Chondrocyte (in vitro differentiated cells): ENCODE measurements at places on chromosomes 12 and 14. TPM values are rescaled to one million over a fixed set of nuclear protein-coding genes. Genes with fewer than 3 reads are reported as not detected.

- no peak overlapping the region for H3K27ac ChIP-seq
- H3K4me3 ChIP-seq, result no peak overlapping the region
- peaks cover 2% of the 10 kb centered on the region for H3K36me3 ChIP-seq
- no peaks in the 10 kb centered on the region for H3K4me1 ChIP-seq
- no peak for DNase-seq
- peaks cover 17% of the 10 kb centered on the region for H3K27me3 ChIP-seq
Observed at GRCh38 chr12:102681747-102682146, 201.4 kb upstream of the IGF1 start.

- H3K36me3 ChIP-seq, result no peaks in the 10 kb centered on the region
- H3K4me3 ChIP-seq, result no peak overlapping the region
- H3K4me1 ChIP-seq, result peaks cover 24% of the 10 kb centered on the region
- no peak for DNase-seq
Observed at GRCh38 chr14:96576937-96577336, 74.8 kb downstream of the PAPOLA start.

DNA sequence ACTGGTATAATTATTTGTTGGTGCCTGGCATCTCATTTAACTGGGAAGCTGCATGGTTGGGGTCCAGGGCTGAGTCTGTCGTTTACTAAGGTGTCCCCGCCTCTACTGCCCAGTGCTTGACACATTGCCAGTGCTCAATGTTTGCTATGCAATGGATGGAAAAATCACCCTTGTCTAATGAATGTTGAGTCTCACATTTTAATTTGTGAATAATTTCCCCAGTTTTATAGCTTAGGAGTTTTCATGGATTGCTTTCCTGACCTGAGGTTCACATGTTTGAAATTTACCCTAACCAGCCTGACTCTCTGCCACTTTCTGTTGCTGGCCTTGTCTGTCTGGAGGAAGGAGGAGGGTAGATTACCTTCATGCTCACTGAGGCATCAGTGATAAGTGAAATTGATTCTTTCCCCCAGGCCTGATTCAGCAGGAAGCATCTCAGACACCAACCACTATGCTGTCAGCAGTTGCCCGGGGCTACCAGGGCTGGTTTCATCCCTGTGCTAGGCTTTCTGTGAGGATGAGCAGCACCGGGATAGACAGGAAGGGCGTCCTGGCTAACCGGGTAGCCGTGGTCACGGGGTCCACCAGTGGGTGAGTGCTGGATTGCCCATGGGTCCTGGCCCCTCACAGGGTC is 2.4 kb downstream of the DHRS2 start:
- no peak overlapping the region for H3K27ac ChIP-seq
- no peaks in the 10 kb centered on the region for H3K4me1 ChIP-seq
- H3K36me3 ChIP-seq, result no peaks in the 10 kb centered on the region
- H3K27me3 ChIP-seq, result peaks cover 8% of the 10 kb centered on the region

DNA sequence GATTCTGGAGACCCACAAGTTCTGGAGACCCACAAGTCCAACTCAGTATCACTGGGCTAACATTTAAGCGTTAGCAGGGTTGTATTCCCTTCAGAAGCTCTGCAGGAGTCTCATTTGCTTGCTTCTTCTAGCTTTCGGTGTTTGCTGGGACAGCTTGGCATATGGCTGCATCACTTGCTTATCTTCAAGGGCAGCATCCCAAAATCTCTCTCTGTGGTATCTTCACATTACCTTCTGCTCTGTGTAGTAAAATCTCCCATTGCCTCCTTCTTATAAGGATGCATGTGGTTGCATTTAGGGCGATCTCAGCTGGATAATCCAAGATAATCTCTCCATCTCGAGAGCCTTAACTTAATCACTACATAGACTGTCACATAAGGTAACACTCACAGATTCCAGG is 7.3 kb upstream of the CNTN1 start:
- peaks cover 33% of the 10 kb centered on the region for H3K27me3 ChIP-seq
- H3K27ac ChIP-seq, result no peak overlapping the region
- no peaks in the 10 kb centered on the region for H3K4me1 ChIP-seq
- no peak for DNase-seq
- no peak overlapping the region for H3K4me3 ChIP-seq
- no peaks in the 10 kb centered on the region for H3K36me3 ChIP-seq

The SPTB gene
- 1.5 to 7.2 TPM (median 6.6 TPM) in 3 replicates for total RNA-seq

The TAS2R20 gene
- 0.49 to 2.6 TPM (median 0.82 TPM) in 3 replicates for total RNA-seq

DNA sequence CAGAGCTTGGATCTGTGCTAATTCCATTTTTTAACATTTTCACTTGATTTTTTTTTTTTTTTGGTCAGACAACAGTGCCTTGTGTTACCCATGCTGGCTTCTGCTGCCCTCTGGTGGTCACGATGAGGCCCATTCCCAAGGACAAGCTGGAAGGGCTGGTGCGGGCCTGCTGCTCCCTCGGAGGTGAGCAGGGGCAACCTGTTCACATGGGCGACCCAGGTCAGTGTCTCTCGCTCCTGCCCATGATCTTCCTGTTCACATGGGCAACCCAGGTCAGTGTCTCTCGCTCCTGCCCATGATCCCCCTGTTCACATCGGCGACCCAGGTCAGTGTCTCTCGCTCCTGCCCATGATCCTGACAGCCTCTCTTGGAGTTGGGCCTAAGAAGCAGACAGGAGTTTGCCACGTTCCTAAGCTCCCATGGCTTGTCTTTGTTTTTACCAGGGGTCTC is 59.4 kb downstream of the DGLUCY start:
- no peak overlapping the region for H3K27ac ChIP-seq
- H3K36me3 ChIP-seq, result no peaks in the 10 kb centered on the region
- DNase-seq, result no peak
- peaks cover 3% of the 10 kb centered on the region for H3K4me1 ChIP-seq
- H3K4me3 ChIP-seq, result no peak overlapping the region
- H3K27me3 ChIP-seq, result no peaks in the 10 kb centered on the region

The SPATS2 gene
- total RNA-seq, result 24.1 to 26.2 TPM (median 24.2 TPM) in 3 replicates

- no peak overlapping the region for H3K4me3 ChIP-seq
- H3K27me3 ChIP-seq, result peaks cover 4% of the 10 kb centered on the region
- H3K36me3 ChIP-seq, result no peaks in the 10 kb centered on the region
- H3K27ac ChIP-seq, result no peak overlapping the region
- no peak for DNase-seq
Observed at GRCh38 chr12:118606690-118607089, 230.3 kb downstream of the SUDS3 start.

GRCh38 chr12:76927170-76927784 is 48.5 kb upstream of the CSRP2 start:
- H3K27me3 ChIP-seq, result peaks cover 8% of the 10 kb centered on the region
- H3K27ac ChIP-seq, result no peak overlapping the region
- no peaks in the 10 kb centered on the region for H3K36me3 ChIP-seq

DNA sequence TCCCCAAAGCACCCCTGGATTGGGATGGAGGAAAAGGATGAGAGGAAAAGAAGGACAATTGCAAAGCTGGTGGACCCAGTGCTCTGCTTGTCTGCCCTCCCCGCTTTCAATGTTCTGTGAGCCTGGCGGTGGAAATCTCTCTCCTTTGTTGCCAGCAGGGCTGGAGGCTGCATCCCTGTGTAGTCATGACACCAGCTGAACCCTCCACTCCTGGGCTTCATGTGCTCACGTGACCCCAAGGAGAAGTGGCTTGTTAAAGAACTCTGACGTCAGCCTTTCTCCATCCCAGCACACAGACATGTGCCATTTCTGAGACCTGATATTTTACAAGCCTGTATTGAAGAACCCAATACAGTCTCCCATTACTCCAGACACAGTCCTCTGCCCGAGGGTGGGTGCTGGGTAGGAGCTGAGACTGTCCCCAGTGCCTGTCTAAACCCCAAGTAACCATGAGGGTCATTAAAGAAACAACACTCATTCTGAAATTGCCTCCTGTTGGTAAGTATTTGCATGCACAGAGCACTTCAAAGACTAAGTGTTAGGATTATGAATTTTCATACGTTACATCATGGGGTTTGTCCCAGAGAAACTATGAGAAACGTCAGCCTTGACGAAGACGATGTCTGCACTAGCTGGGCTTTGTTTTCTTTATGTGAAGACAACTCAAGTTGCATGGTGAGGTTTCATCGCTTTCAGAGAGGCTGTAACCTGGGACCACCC is 21.7 kb downstream of the GALNT16 start:
- H3K27me3 ChIP-seq, result no peaks in the 10 kb centered on the region
- no peak overlapping the region for H3K4me3 ChIP-seq
- no peaks in the 10 kb centered on the region for H3K4me1 ChIP-seq

The TMEM253 gene
- total RNA-seq, result 1.1 to 1.6 TPM (median 1.2 TPM) in 3 replicates

DNA sequence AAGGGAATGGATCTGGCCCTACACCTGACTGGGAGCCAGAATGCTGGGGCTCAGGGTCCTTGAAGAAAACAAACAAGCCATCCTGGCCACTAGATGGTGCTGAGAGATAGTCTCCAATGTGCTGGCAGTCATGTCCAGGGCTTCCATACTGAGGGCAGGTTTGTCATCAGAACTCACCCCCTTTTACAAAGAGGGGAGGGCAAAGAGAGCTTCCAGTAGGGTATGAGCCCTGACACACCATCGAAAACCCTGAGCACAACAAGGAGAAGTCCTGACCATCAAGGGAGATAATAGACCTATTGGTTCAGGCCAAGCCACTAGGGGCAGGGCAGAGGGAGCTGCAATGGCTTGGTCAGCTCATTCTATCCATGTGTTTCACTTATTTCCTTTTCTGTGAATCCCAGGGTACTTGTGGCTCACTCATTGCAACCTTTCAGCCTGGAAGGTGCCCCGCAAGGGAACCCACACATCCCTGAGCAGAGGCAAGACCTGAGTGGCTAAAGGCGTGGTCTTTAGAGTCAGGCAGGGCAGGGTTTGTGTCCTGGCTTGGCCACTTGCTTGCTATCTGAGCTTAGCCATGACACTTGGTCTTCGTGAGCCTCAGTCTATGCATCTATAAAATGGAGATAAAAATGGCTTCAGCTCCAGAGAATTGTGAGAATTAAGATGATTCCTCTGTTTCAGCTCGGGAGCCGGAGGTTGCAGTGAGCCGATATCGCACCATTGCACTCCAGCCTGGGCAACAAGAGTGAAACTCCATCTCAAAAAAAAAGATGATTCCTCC is 6.2 kb upstream of the PLEKHH1 start:
- H3K36me3 ChIP-seq, result no peaks in the 10 kb centered on the region
- H3K27ac ChIP-seq, result no peak overlapping the region
- no peak for DNase-seq
- no peak overlapping the region for H3K4me3 ChIP-seq
- H3K4me1 ChIP-seq, result no peaks in the 10 kb centered on the region
- peaks cover 28% of the 10 kb centered on the region for H3K27me3 ChIP-seq

- peaks cover 34% of the 10 kb centered on the region for H3K36me3 ChIP-seq
- H3K4me3 ChIP-seq, result no peak overlapping the region
- H3K27me3 ChIP-seq, result no peaks in the 10 kb centered on the region
- H3K4me1 ChIP-seq, result peaks cover 13% of the 10 kb centered on the region
Observed at GRCh38 chr12:1992732-1993131, 11.5 kb downstream of the DCP1B start.

DNA sequence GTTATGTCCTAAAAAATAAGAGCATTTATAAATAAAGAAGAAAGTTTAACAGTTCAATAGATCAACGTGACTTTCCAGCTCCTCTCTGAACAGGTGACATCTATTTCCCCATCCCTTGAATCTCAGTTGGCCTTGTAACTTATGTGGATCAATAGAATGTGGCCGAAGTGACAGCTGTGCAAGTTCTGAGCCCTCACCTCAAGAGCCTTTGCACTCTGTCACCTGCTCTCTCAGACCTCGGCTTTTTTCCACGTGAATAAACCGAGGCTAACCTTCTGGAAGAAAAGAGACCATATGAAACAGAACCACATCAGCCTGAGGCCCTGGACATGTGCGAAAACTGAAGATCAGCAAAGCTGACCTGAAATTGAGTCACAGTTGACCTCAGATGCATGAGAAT is 253.0 kb downstream of the DAD1 start:
- peaks cover 15% of the 10 kb centered on the region for H3K4me1 ChIP-seq
- H3K4me3 ChIP-seq, result no peak overlapping the region
- H3K27ac ChIP-seq, result no peak overlapping the region
- H3K27me3 ChIP-seq, result no peaks in the 10 kb centered on the region
- no peaks in the 10 kb centered on the region for H3K36me3 ChIP-seq
- no peak for DNase-seq

The SERPINA9 gene
- not detected in 3 replicates for total RNA-seq

DNA sequence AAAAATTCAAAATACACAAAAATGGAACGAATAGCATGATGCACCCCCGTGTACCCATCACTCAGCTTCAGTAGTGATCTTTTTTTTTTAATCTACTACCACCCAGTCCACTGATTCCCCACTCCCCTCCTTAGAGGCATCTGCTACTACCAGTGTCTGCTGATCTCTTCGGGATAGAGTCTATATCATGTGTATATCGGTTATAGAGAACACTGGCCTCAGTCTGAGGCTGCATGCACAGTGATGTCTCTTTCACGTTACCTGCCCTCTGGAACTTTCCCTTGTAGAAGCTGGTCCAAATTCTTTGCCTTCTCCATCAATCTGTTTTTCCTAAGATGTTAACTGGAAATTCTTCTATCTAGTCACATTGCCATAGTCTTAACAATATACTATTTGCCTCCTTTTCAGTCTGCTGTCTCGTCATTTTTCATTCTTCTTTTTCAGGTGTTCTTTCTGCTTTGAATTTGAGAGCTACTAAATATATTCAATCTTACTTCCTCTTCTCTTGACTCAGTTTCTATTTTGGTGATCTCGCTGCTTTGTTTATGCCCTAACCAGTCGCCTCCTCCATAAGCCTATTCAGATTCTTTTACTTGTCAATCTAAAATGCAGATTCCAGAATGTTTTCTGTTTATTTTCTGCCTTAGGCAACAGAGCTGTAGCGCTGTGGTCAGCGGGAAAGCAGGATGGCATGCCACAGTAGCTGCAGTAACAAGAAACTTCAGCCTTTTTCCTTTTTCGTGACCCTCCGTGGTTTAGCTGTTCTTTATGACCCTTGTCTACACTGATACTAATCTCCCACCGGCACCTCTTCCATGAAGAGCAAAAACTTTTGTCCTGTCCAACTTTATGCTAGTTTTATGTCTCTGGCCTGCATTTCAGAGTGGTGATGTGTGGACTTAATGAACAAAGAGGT is 67.0 kb downstream of the FBXW8 start:
- peaks cover 14% of the 10 kb centered on the region for H3K36me3 ChIP-seq
- H3K4me3 ChIP-seq, result no peak overlapping the region
- peak overlapping the region; percentile 70 for H3K27ac ChIP-seq
- no peaks in the 10 kb centered on the region for H3K27me3 ChIP-seq
- DNase-seq, result no peak
- peaks cover 54% of the 10 kb centered on the region for H3K4me1 ChIP-seq

- H3K36me3 ChIP-seq, result peaks cover 12% of the 10 kb centered on the region
- no peak for DNase-seq
- peaks cover 4% of the 10 kb centered on the region for H3K4me1 ChIP-seq
Observed at GRCh38 chr14:89524990-89525667, 108.1 kb upstream of the FOXN3 start.

The OR6C76 gene
- total RNA-seq, result not detected in 3 replicates

DNA sequence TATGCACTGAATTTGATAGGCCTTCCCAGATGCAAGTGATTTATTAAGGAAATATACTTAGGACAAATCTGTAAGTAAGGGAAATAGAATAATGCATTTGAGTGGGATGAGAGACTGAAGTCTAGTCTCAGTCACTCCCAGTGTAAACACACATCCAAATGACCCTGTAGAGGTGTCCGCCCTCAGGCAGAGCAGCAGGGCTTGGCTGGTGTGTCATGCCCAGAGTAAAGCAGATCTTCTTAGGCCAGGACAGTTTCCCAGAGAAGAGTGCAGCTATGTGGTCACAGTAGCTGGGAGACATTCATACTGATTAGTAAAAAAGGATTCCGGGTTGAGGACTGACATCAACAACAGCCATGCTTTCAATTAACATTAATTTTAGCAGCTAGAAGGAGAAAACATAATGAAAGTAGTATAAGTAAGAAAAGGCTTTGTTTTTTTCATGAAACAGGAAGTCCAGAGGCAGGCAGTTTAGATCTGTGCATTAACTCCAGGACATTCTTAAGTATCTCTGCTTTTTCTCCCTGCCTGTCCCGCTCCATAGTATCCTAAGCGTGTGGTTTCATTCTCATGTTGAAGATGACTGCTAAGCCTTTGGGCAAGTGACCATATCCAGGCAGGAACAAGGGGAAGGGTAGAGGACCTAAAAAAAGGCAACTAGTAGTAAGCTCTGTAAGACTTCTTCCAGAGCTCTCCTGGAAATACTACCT is 35.7 kb downstream of the CNTN1 start:
- no peak overlapping the region for H3K27ac ChIP-seq
- H3K36me3 ChIP-seq, result no peaks in the 10 kb centered on the region
- no peak for DNase-seq
- H3K4me3 ChIP-seq, result no peak overlapping the region
